ENCODE measurements at places on chromosomes 3 and 15.

DNA sequence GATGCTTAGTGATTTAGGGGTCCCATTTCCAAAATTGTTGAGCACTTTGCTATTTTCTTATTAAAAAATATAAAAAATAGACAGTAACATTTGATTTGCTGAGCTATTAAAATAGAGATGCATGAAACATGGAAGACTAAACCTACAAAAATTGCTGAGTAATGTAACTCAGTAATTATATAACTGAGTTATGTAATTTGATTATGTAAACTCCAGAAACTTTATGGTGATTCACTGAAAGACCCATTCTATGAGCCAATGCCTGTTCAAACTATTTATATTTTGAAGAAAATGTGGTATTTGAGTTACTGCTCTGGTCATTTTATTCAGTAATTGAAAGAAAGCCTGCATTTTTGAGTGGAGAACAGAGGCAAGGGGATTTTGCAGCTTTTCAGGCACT, 1221.5 kb upstream of the ALCAM start:
- DNase-seq: no peak

- peak; percentile 21 for DNase-seq
Observed at GRCh38 chr3:64687781-64688604, at the start of gene ADAMTS9. Gene ADAMTS9 (minus strand): TSS chr3:64688000. CDS start chr3:64687657, 343 bp downstream.

DNA sequence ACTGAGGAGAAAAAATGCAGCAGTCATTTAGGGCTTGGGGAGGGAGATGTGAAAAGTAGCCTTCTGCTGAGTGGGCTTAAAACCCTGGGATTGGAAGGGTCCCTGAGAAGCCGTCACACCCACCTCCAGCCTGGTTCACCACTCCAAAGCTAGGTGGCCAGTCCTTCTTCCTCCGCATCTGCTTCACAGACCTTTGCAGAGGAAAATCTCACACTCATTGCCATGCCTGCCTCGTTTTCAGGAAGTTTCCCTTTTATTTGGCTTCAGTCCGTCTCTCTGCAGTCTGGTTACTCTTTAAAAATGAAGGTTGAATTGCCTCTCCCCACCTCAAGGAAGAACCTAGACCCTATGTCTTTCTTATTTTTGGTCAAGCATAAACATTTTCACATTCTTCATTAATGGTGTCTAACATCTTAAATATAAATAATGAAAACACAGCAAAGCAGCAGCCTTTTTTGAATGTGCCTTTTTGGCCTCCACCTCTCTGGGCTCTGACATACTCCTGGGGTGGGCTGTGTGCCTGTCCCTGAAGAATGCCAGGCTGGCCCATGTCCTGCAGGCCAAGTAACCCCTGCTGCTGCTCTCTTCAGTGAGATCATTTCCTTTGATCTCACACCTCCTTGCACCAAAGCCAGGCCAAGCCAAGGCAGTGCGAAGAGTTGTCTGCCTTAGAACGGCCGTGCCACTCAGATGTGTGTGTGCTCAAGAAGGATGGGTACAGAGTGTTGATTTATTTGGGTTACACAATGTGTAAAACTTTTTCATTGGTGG, 11.0 kb downstream of the MRAS start:
- DNase-seq: no peak

- DNase-seq: no peak
Observed at GRCh38 chr3:172717493-172718088, 6.7 kb upstream of the NCEH1 start.

DNA sequence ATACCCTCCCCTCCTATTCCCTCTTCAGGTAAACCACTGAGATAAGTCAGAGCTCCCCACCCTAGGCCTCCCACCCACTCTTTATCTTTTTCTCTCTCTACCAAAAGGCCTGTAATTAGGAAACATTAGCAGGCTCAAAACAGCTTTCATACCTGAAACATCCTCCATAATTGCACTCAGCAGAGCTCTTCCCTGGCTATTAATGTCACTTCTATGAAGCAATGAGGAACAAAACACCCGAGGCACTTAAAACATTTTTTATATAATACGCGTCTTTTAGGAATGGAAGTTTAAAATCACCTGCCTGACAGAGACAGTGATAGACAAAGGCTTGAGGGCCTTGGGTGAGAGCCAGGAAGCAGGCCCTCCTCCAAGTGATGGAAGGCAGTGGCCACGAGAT, 138.9 kb downstream of the EPHB1 start:
- DNase-seq: peak; percentile 20

All from DMS79 treated with DMSO at 0.1 percent for 48 hours (cell line).